ENCODE measurements at places on chromosomes 1 and 21.

DNA sequence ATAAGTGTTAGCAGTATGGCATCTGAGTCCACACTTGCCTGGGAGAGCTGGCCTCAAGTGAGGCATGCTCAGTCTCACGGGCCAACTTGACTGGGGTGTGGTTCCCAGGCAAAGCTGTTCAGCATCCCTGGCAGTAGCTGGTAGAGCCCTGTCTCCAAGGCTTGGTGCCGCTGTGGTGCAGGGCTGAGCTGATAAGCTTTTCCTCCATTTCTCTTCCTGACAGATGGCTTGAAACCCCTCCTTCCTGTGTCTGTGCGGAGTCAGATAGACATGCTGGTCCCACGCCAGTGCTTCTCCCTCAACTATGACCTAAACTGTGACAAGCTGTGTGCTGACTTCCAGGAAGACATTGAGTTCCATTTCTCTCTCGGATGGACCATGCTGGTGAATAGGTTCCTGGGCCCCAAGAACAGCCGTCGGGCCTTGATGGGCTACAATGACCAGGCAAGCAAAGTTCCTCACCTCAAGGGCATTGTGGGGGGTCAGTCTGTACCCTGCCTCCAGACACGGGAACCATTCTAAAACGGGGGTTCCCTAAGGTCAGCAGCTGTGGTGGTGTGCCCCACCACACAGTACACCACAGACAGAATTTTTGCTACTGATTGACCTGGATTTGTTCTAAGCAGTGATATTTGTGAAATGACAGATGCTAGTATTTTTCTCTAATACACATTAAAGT lies 13.7 kb upstream of the MIIP start:
- no peak for DNase-seq

DNA sequence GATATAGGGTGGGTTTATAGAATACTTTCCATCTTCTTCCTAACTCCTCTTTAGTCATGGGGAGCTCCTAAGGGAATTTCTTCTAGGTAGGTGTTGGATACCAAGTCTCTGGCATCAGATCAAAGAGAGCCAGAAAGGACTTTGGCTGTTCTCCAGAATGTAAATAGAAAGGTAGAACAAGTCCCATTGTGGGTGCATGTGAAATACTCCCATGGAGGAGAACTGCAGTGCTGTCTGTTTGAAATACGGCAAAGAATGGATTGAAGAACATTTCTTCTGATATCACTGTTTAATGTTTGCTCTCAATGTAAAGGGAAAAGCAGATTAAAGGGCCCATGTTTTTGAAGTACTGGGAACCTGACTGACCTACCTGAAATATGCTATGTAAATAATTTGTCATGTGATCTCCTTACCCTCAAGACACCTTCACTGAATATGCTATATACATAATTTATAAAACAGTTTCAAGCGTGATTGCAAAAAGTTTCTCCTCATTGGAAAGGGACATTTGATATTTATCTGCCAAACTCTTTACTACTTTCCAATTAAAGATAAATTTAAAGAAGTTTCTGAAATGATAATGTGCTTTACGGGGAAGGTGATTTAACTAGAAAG lies 65.9 kb downstream of the LAMC1 start:
- no peak for DNase-seq

DNA sequence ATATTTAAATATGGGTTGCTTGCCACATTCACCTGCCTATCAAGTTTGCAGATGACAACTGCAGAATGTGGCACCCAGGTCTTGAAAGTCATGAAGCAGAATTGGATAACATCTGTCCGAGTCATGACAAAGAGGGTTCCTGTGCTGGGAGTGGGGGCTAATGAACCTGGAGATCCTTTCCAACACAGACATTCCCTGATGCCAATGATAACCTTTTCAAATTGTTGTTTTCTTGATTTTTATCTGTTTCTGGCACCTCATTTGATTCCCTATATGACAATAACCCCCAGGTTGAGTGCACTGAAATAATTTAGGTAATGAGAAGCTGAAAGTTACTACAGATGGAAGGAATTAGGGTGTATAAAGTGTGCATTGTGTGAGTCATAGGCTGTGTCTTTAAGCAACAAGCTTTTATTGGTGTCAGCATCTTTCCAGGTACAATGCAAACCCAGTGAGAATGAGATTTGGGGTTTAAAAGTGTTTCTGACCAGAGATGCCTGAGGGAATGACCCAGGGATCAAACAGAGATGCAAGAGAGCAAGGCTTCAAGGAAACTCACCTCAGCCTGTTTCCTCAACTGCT lies 32.0 kb upstream of the IL10 start:
- no peak for DNase-seq

- no peak for DNase-seq
These were observed 55.1 kb downstream of the MACO1 start for GRCh38 chr1:25485536-25486411.

- no peak for DNase-seq
These were observed 136.9 kb upstream of the ERRFI1 start for GRCh38 chr1:8163039-8163438.

DNA sequence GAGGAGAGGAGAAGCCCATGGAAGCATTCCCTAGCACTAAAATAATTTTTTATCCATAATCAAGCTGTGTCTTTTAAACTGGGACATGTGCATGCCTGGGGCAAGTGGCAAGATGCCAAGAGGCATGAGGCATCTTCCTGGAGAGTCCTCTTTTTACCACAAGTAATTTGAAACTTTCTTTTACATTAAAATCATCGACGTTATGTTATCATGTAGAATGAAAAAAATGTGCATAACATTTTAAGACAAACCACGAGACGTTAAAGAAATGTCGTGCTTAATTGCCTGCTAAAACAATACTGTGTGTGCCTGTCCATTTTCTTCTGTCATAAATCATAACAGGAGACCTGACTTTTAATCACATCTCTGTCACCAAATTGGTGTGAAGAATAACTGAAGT lies 1.5 kb downstream of the STYXL2 start:
- DNase-seq, result no peak

- DNase-seq, result no peak
These were observed 131.7 kb upstream of the USH2A start for GRCh38 chr1:216554934-216555333.

DNA sequence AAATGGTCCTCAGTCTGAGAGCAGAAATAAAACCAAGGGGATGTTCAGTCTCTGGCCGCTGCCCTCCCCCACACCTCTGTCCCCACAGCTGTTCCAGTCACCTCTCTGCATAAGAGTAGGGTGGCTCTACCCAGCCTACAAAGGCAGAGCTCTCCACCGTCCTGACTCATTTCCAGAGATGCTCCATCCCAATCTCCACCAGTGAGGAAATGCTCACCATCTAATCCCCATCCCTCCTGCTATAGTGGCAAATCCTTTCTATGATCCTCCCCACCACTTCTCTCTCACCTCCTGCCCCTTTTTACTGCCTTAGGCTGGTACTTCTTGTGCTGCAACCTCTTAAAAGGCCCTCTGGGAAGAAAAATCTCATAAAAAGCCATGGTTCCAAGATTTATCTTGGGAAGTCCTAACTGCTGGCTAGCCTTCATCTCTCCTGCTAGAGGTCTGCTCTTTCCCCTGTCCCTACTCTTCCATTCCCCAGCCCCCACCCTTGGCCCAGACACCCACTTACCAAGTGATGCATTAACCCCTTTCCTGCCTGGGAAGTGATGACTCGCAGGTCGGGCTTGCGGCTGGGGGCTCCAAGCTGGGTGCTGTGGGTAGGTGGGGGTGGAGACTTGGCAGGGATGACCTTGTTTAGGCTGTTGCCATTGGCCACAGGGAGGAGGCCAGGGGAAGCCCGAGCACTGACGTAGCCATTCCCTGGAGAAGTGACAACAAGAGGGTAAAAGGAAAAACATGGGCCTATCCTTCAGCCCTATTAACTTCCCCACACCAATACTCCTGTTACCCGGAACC lies 23.9 kb downstream of the MEF2D start:
- DNase-seq, result no peak

DNA sequence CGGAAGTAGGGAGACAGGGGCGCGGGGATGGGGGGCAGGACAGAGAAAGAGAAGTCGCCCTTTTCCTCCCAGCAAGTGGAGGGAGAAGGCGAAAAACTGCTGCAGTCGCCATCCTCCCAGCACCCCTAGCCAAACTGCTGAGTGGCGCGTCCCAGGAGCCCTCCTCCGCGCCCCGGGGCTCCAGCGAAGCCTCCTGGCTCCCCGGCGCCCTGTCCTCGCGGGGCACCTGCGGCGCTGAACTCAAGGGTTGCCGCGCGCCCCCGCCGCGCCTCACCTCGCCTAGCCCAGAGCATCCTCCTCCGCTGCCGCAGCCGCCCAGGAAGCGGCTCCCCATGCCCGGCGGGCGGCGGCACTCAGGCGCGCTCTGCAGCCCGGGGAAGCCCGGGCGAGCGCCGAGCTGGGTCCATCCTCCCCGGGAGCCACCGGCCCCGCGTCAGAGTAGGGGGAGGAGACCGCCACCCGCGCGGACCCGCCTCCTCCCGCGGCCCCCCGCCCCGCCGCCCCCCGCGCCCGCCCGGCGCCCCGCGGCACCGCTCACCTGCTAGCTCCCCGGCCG lies at the start of gene DAB1:
Gene DAB1, minus strand, starts transcription at position 405 of the 556 bp plus-strand sequence. CDS start 133,030 bp downstream, outside the sequence.
- no peak for DNase-seq

DNA sequence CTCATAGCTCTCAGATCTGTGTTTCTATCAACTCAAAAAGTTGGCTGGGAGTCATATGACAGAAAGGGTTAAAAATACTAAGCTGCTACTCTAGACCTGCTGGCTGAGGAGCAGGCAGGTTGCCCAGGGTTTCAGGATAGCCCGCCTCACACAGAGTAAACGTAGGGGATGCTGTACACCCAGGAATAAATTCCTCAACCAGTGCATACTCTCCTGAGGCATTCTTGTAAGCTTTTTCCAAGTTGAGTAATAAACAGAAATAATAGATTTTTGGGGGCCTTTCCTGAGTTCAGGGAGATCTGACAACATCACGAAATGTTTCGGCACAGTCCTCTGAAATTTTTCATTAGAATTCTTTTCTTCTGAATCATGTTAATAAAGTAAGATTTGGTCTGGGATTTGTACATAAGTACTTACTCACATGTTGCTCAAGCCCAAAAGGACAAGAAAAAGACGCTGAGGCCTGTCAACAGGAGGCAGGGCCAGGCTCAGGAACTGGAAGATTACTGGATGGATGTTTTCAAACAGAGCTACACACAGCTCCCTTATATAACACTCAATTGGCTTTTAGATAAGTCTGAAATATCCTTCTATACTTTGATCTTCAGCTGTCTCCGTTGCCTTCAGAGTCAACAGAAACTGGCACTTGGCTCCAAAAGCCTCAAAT lies 41.0 kb downstream of the TGFBR3 start:
- no peak for DNase-seq

DNA sequence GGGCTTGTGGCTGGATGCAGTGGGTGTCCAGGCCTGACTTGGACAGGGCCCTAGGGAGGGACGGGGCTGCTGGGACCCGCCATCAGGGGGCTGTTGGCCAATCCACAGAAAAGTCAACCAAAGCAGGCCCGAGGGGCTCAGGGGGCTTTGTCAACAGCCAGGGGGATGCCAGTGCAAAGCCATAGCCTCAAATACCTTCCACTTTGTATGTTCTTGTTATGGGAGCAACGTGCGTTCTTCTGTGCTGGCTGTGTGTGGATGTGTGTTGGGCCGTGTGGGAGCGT lies 35.4 kb upstream of the ARF1 start:
- DNase-seq, result no peak
